ENCODE measurements at places on chromosomes 16 and 17.

DNA sequence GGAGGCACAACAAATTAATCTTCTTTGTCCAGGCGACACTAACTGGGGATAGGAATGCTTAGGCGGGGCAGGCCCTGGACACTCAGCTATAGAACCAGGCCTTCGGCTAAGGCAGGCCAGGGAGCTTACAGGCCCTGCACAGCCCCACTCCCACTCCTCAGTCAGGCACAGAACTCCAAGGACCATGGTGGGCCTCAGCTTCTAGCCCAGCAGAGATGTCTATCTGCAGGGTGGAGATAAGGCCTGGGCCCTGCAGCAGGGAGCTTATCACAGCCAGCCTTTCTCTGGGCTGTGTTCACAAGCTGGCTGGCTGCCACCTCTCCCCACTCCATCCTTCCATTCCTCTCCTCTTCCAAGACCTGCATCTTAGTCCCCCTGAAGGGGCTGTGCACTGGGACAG, 68.1 kb downstream of the TMEM132E start:
- DNase-seq: no peak

GRCh38 chr17:36072431-36073121, 8.5 kb downstream of the CCL18 start:
- DNase-seq: no peak

- peak; percentile 25 for DNase-seq
Observed at GRCh38 chr16:56950881-56951771, 10.6 kb upstream of the CETP start.

- no peak for DNase-seq
Observed at GRCh38 chr16:86072328-86073102, 173.6 kb downstream of the IRF8 start.

DNA sequence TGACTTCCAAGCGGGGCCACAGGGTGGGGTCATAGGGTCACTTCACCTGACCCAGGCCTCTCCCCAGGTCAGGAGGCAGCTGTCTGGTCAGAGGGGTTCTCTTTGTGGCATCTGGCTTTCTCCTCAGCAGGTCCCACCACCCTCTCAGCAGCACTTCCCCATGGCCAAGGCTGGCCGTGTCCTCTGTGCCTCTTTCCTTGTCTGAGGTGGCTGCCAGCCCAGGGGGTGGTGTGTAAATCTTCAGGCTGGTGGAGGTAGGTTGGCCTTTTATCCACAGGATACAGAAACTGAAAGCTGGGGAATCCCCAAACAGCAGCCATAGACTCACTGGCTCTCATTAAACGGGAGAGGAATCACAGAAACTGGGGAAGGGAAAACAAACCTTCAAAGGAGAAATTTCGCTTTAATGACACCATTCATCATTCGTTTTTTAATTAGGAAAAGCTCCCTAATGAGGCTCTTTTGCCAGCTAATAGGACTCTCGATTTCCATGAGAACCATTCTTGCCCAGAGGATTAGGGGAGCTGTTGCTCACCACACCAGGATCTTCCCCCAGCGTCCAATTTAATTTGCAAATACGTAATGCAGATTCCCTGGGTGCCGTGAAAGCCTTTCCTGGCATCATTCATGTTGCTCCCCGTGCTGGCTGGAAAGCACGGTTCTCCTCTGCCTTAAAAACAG, 18.0 kb downstream of the C17orf75 start:
- no peak for DNase-seq

- no peak for DNase-seq
Observed at GRCh38 chr16:48622456-48623303, 12.7 kb upstream of the N4BP1 start.

DNA sequence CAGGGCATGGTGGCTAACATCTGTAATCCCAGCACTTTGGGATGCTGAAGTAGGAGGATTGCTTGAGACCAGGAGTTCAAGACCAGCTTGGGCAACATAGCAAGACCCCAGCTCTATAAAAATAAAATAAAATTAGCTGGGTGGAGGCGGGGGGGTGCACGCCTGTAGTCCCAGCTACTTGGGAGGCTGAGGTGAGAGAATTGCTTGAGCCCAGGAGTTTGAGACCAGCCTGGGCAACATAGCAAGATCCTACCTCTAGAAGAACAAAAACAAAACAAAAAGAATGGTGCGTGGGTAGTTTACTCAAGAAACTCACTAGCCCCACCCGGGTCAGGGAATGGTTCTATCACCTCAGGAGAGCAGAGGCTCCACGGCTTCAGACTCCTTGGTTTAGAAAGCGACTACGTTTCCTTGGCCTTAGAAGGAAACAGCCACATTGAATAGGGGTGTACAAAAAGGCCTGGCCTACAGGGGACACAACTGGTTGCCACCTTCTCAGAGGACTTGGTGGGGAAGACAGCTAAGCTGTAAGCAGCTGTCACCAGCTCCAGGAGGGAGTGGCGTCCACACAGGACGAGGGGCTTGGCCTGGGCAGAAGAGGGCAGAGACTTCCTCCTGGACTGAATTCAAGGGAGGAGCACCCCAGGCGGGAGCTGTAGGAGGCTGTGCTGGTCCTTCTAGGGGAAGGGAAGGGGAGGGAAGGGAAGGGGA, 716 bp downstream of the TK1 start:
- no peak for DNase-seq

- DNase-seq: no peak
Observed at GRCh38 chr17:80457236-80457856, 19.1 kb downstream of the NPTX1 start.

DNA sequence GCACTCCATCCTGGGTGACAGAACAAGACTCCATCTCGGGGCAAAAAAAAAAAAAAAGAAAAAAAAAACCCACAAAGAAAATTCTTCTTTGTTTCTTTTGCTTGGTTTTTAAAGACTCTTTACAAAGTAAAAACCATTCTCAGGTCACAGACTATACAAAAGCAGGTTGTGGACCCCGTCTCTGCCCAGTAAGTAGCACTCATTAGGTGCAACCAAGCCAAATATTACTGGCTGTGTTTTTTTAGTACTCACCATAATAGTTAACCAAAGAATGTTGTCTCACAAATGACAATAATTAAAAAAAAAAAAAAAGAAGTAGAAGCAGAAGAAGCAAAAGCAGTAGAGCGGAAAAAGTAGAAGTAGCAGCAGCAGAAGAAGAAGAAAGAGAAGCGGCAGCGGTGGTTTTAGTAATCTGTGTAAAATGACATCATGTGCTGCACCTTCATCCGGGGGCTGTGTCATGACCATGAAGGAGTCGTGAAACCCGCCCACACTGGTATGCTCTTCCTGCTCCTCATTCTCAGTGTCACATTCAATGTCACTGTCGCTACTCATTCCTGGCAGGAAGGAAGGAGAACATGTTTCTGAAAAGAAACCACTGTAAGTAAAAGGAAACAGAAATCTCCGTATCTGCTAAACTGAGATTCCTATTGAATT, 105.4 kb downstream of the TRIM37 start:
- DNase-seq: peak; percentile 8

Data from activated CD4-positive, CD25-positive, alpha-beta regulatory T cell (primary cell).